ENCODE measurements at places on chromosomes 3 and 15. TPM values are rescaled to one million over a fixed set of nuclear protein-coding genes. Genes with fewer than 3 reads are reported as not detected.

GRCh38 chr3:12004741-12005513 is 739 bp downstream of the SYN2 start:
- DNase-seq, result peak; percentile 54

DNA sequence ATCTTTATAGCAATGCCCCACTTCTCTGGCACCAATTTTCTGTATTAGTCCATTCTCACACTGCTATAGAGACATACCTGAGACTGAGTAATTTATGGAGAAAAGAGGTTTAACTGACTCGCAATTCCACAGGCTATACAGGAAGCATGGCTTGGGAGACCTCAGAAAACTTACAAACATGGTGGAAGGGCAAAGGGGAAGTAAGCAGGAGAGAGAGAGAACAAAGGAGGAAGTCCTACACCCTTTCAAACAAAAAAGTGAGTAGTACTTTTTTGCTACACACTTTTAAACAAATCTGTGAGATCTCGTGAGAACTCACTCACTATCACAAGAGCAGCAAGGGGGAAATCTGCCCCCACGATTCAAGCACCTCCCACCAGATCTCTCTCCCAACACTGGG is 67.8 kb upstream of the ZBED2 start:
- no peak for DNase-seq

DNA sequence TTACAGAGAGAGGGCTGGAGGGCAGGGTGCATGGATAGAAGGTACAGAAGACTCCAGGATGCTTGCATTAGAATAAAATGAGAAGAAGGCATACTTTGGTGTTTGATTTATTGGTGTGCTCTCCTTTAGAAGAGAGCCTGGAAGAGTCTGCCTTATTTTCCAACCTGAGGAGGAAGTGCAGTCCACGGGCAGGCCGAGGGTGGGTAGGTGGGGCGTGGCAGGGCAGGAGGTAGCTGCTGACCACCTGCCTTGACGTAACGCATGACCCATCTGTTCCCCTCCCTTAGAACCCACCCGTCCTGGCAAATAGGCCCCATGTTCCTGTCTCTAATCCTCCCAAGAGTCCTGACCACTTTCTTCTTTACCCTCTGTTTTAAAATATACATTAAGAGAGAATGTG is 222.3 kb upstream of the LYSMD4 start:
- no peak for DNase-seq

Gene PLS1
- 18.0 TPM for polyA plus RNA-seq

Measured in GM23338 (cell line).